ENCODE measurements at places on chromosomes 16 and 17. TPM values are rescaled to one million over a fixed set of nuclear protein-coding genes. Genes with fewer than 3 reads are reported as not detected.
A peak's percentile ranks its signal among the peaks of the same experiment; 100 is the strongest.

Gene LITAFD
- not detected for total RNA-seq

Gene GAS2L2
- not detected for total RNA-seq

Gene SYNGR3
- total RNA-seq, result 2.5 TPM

Gene GSDMA
- total RNA-seq, result not detected

Gene LRRC37A
- 2.3 TPM for total RNA-seq

DNA sequence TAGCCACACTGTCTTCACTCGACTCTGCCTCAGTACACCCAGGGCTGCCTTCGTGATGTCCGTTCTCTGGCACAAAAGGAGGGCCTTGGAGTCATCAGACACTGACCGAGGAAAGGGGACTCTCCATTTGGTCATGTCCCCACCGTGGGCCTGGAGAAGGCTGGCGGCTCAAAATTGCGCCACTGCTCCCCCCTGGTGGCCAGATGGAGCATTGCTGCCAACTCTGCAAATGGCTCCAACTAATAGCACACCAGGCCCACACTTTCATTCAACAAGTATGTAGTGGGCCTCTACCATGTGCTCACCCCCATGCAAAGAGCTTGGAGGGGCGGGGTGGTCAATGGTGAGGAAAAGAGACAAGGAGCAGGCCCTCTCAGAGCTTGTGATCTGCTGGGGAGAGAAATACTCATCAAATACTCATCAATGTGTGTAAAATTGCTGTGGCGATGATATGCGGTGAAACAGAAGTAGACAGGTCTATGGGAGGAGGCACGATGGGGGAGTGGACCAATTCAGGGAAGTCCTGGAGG is 5.2 kb upstream of the GRIN2C start:
- H3K27ac ChIP-seq, result no peak overlapping the region
- DNase-seq, result peak; percentile 87
- H3K36me3 ChIP-seq, result peaks cover 8% of the 10 kb centered on the region

DNA sequence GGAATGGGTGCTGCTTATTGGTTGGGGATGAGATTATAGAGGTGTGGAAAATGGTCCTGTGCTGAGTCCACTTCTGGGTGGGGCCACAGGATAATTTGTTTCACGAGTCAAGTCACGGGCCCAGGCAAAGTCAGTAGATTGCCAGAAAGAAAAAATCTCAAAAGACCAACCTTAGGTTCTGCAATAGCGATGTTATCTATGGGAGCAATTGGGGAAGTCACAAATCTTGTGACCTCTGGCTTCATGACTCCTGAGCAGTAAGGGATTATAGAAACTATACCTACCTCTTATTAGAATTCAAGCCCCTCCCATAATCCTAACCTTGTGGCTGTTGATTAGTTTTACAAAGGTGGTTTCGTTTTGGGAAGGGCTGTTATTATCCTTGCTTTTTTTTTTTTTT is 31.4 kb downstream of the WWP2 start:
- peaks cover 12% of the 10 kb centered on the region for H3K4me1 ChIP-seq
- H3K36me3 ChIP-seq, result peaks cover 9% of the 10 kb centered on the region
- H3K27me3 ChIP-seq, result no peaks in the 10 kb centered on the region
- H3K27ac ChIP-seq, result no peak overlapping the region

DNA sequence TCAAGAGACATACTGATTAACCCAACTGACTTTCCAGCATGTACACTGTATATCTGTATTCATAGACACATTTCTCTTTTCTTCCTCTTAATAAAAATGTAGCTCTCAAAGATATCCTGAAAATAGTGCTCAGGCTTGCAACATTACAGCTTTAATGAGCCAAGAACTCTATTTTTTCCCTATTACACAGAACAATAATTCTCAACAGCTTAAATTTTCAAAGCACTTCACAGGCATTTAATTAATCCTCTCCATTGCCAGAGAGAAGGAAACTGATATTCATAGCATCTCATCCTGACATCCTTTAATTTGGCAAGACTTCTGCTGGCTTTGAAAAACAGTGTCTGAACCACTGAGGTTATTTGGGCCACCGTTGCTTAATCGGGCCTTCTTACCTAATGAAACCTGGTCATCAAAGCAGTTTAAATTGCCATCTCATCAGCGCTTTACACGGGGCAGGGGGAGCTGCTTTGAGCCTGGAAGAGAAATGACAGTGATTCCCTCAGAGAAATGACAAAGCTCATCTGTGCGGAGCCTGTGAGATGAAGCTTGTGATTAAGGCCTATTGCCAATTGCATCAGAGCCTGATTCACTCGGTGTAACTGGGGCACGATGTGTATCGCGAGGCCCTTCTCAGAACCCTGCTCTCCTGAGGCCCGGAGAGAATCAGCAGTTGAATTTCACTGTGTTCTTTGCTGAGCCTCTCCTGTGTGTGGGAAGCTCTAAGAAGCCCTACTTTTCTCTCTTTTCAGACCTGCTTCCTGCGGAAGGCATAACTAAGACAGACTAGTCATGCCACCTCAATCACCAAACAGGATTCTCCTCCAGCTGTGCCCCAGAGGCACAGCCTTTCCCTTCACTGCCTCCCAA is 8.5 kb upstream of the SIAH1 start:
- no peak overlapping the region for H3K4me3 ChIP-seq
- H3K4me1 ChIP-seq, result peaks cover 6% of the 10 kb centered on the region
- H3K36me3 ChIP-seq, result no peaks in the 10 kb centered on the region

- DNase-seq, result no peak
- H3K36me3 ChIP-seq, result peaks cover 19% of the 10 kb centered on the region
- H3K27me3 ChIP-seq, result no peaks in the 10 kb centered on the region
- H3K4me1 ChIP-seq, result no peaks in the 10 kb centered on the region
- no peak overlapping the region for H3K27ac ChIP-seq
- H3K4me3 ChIP-seq, result no peak overlapping the region
These were observed 94.8 kb upstream of the AKTIP start for GRCh38 chr16:53597776-53598175.

DNA sequence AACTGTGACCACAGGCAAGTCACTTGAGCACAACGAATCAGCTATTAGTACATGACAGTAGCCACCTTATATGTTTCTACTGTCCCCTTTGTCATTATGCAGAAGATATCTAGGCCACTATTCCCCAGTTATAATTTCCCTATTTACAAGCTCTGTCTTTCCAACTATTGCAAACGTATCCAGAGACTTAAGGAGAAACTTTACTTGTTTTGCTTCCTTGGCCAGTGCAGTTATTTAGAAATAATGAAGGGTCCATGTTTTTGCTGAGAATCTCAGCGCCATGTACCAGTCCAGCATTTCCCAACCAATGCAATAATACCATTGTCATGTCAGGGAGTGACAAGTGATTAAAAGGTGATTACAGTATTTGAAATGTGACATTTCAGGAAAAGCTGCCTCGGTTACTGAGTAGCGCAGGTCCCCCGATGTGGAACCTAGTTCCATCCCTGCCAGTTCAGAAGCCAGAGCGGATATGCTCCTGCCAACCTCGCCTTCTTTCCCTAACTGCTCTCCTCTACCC is 743 bp downstream of the ZNF624 start:
- H3K36me3 ChIP-seq, result peaks cover 16% of the 10 kb centered on the region
- no peak for DNase-seq
- peak overlapping the region; percentile 89 for H3K4me3 ChIP-seq
- H3K27ac ChIP-seq, result peak overlapping the region; percentile 87
- H3K27me3 ChIP-seq, result peaks cover 6% of the 10 kb centered on the region

GRCh38 chr17:79789943-79790804 is 6.7 kb downstream of the CBX8 start:
- no peak overlapping the region for H3K4me3 ChIP-seq
- H3K27me3 ChIP-seq, result peaks cover 67% of the 10 kb centered on the region
- peak; percentile 72 for DNase-seq
- H3K27ac ChIP-seq, result no peak overlapping the region
- peaks cover 27% of the 10 kb centered on the region for H3K4me1 ChIP-seq

DNA sequence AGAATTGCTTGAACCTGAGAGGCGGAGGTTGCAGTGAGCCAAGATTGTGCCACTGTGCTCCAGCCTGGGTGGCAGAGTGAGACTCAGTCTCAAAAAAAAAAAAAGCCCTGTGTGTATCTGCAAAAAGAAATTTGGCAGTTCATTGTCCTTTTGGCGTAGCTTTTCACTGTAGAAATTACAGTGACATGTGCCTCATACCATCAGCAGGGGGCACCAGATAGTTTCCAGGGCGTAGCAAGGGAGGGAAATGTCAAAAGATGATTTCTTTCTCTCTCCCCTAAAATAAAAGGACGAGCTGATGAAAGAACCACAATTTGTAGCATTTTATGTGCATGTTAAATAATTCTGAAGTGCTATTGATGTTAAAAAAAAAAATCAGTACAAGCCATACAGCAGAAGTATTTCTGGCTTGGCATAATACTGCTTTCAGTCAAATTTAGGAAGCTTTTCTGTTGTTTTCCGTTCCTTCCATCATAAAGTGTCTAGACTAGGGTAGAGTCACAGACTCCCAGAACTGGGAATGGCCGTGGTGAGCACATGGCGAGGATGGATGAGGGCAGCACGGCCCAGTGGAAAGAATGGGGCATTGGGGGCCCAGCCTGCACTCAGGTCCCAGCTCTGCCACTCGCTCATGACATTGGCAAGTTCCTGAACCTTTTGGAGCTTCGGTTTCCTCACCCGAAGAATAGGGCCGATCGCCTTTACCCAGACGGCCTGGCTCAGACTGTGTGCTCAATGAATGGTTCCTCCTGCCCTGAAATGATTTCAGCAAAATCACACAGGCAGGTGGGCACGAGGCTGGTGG is 59.8 kb upstream of the RPH3AL start:
- H3K4me1 ChIP-seq, result peaks cover 31% of the 10 kb centered on the region
- DNase-seq, result no peak
- H3K36me3 ChIP-seq, result peaks cover 3% of the 10 kb centered on the region
- H3K27me3 ChIP-seq, result peaks cover 5% of the 10 kb centered on the region
- peak overlapping the region; percentile 55 for H3K27ac ChIP-seq

- no peak overlapping the region for H3K27ac ChIP-seq
- no peak overlapping the region for H3K4me3 ChIP-seq
- H3K36me3 ChIP-seq, result no peaks in the 10 kb centered on the region
- no peaks in the 10 kb centered on the region for H3K4me1 ChIP-seq
- no peaks in the 10 kb centered on the region for H3K27me3 ChIP-seq
These were observed 542.6 kb downstream of the TMEM114 start for GRCh38 chr16:8047736-8048135.

GRCh38 chr17:17112628-17113200 is 70.5 kb downstream of the MPRIP start:
- no peak overlapping the region for H3K4me3 ChIP-seq
- H3K27ac ChIP-seq, result no peak overlapping the region
- no peaks in the 10 kb centered on the region for H3K27me3 ChIP-seq
- H3K4me1 ChIP-seq, result peaks cover 42% of the 10 kb centered on the region
- DNase-seq, result no peak

DNA sequence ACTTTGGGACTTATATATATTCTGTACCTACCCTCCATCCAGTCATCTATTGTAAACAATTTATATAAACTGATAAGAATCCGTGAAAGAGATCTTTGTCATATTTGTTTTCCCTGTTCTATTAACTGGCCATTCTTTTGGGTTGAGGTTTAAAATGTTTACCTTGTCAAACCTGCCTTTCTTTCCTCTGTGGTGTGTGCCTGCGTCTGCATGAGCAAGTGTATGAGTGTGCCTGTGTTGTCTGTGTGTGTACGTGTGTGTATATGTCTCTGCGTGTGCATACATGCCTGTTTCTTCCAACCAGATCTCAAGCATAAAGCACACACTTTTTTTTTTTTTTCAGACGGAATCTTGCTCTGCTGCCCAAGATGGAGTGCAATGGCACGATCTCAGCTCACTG is 201.5 kb downstream of the C16orf95 start:
- H3K27me3 ChIP-seq, result peaks cover 11% of the 10 kb centered on the region
- DNase-seq, result no peak
- H3K36me3 ChIP-seq, result no peaks in the 10 kb centered on the region
- H3K27ac ChIP-seq, result no peak overlapping the region

GRCh38 chr17:79907850-79908249 is 68.6 kb upstream of the CBX4 start:
- H3K36me3 ChIP-seq, result no peaks in the 10 kb centered on the region
- no peaks in the 10 kb centered on the region for H3K27me3 ChIP-seq
- DNase-seq, result no peak
- H3K4me1 ChIP-seq, result peaks cover 4% of the 10 kb centered on the region
- no peak overlapping the region for H3K4me3 ChIP-seq
- peak overlapping the region; percentile 74 for H3K27ac ChIP-seq

DNA sequence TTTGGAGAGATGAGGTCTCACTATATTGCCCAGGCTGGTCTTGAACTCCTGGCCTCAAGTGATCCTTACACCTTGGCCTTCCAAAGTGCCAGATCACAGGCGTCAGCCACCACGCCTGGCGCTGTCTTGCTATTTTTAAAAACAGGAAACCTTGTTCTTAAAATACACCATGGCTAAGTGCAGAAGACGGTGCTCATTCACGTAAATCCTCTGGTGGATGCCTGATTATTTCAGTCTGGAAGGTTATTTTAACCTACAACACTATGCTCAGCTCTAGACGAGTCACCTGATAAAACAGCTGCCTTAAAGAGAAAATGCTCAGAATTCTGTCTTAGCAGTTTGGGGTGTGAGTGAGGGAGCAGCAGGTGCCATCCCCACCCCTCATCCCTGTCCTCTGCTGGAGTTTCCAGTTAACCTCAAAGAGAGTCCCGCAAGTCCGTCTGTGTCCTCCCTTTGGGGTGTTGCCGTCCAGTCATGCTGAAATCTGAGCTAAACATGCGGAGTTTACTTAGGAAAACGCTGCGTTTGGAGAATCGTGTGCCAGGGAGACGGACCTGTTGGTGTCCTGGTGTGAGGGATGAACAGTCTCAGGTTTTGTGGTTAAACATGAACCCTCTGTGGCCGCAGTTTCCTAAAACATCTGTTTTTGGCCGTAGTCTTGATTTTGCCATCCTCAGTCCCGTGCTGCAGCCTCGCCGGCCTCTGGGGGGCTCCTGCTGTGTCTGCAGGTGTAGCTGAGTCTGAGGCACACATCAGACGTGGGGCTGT is 17.1 kb downstream of the SPG7 start:
- no peak overlapping the region for H3K27ac ChIP-seq
- H3K4me3 ChIP-seq, result no peak overlapping the region
- no peaks in the 10 kb centered on the region for H3K27me3 ChIP-seq

DNA sequence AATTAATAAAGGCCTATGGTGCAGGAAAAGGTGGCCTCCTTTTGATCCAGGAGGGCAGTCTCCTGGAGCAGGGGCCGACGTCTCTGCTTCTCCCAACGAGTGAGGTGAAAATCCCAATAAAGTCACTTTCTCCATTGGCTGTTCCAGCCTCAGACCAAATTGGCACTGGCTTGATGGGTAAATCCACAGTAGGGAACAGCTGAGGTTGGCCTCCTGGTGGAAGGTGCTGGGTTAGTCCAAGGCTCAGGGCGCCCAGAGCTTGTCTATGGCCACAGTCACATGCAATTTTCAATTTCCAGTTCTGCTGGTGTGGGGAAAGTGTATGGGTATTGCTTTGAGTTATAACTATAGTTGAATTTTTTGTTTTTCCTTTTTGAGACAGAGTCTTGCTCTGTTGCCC is 79.0 kb downstream of the NETO2 start:
- no peak overlapping the region for H3K27ac ChIP-seq
- H3K36me3 ChIP-seq, result no peaks in the 10 kb centered on the region
- no peaks in the 10 kb centered on the region for H3K27me3 ChIP-seq
- H3K4me3 ChIP-seq, result no peak overlapping the region

Measured in type B pancreatic cell (in vitro differentiated cells).